A172 (cell line): ENCODE measurements at places on chromosomes 11 and 22. TPM values are rescaled to one million over a fixed set of nuclear protein-coding genes. Genes with fewer than 3 reads are reported as not detected.

GRCh38 chr11:64245401-64245796 lies 1.3 kb downstream of the PPP1R14B start:
- DNase-seq, result peak; percentile 55

GRCh38 chr11:70402016-70402415 lies 3.7 kb downstream of the CTTN start:
- no peak for DNase-seq

GRCh38 chr11:4606231-4607015 lies 1.6 kb downstream of the TRIM68 start:
- DNase-seq, result peak; percentile 15

DNA sequence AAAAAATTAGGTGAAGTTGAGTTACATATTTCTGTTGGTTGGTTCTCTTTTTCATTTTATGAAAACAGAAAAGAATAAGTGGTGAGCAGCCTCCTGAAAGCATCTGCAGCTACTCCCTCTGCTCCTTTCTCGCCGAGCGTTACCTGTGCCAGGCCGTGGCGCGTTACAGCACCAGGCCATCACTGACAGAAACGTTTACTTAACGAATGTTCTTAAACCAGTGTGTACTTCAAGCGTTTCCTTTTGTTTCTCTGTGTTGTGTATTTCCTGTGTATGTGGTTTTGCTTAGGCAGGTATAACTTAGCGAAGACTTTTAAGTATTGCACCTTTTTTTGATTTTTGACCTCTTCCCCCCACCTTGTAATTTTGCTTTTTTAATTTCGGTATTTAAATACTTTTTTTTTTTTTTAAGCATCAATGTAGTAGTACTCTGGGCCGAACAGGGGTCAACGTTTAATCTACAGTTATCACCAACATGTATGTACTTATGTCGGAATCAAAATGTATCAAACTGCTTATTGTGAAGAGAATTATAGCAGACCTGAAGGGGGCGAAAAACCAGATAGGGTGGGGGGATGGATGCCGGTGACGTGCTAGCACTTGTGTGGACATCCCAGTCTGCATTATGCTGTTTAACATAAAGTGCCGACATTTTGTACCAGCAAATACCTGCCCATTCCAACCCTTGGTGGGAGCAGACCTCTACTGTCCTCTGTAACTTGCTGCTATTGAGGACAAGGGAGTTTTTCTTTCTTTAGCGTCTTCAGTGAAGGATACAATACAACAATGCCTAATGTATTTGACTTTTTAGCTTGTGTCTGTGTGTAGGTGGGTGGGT lies 21.6 kb upstream of the ADSL start:
- no peak for DNase-seq

Gene ARHGAP8
- total RNA-seq, result not detected in 2 replicates

Gene OR6T1
- not detected in 2 replicates for total RNA-seq

- no peak for DNase-seq
Measured at GRCh38 chr11:10622957-10623791, 54.7 kb upstream of the LYVE1 start.

Gene EHD1
- 81.4 and 117 TPM in 2 replicates for total RNA-seq

Gene F2
- not detected in 2 replicates for total RNA-seq

DNA sequence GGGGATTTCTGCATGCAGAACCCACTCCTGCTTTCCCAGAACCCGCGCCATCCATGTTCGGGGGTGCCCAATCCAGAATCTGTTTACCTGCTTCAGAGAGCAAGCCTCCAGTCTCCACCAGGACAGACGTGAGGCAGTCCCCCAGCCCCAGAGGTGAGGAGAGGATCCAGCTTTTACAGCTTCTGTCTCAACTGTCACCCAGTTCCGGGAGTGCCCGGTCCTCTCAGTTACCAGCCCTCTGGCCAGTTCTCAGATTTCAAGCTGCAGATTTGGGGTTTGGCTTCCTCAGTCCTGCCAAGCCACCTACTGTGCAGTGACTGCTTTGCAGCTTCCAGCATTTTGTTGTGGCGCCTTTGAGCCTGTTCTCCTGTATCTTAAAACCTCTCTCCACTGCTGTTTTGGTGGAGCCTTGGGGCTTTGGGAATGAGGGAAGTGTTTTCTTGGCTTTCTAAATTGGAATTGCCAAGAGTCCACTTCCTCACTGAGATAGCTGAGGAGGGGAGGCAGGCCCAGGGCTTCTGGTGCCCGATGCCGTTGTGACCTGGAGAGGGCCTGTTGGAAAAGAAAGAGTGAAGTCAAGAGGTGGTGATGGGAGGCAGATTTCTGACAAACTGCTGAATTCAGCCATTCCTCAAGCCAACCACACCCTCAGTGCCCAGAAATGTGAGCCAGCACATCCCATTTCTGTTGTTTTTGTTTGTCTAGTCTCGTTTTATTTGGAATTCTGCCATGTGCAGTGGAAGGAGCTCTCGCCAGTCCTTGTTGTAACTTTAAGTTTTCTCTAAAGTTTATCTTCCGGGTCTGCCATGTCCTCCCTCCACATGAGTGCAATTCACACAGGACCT lies 513.4 kb downstream of the TBC1D22A start:
- DNase-seq, result no peak

GRCh38 chr11:93505703-93506102 lies 37.5 kb downstream of the SMCO4 start:
- DNase-seq, result no peak

Gene PDGFD
- total RNA-seq, result 14.4 and 15.8 TPM in 2 replicates

DNA sequence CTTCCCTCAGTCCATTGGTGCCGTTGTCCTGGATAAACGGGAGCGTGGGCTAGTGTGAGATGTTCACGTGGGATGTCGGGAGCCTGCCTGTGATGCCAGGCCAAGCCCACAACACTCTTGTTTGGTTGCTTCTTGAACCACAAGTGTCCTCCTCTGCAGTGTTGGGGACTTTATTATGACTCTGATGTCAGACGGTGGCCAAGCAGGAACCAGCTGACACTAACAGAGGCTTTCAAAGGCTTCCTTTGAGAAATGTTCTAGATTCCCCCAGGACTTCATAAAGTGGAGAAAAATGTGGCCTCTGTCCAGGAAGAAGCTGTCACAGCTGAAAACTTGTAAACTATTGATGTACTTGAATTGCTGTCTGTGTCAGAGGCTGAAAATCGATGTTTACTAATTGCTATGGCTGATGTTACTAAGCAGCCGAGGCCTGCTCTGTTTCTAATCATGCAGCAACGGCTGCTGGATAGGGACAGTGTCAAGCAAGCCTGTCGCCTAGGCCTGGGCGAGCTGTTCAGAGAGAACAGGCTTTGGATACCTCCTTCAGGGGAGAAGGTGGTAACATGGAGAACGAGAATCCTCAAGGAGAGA lies 131.7 kb downstream of the TBC1D22A start:
- DNase-seq, result no peak

DNA sequence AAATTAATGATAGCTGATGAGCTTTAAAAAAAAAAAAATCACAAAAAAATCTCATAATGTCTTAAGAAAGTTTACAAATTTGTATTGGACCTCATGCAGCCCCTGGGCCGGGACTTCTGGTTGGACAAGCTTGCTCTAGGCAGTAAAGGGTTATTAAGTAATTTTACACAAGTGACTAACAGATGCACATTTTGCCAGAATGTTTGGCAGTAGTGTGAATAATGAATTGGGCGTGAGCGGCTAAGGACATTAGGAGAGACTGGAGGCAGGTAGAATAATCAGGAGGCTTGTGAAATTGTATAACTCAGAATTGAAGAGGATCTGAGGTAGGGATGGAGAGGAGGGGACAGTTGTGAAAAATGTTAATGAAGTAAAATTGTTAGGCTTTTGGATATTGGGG lies 77.4 kb downstream of the HIPK3 start:
- DNase-seq, result no peak

DNA sequence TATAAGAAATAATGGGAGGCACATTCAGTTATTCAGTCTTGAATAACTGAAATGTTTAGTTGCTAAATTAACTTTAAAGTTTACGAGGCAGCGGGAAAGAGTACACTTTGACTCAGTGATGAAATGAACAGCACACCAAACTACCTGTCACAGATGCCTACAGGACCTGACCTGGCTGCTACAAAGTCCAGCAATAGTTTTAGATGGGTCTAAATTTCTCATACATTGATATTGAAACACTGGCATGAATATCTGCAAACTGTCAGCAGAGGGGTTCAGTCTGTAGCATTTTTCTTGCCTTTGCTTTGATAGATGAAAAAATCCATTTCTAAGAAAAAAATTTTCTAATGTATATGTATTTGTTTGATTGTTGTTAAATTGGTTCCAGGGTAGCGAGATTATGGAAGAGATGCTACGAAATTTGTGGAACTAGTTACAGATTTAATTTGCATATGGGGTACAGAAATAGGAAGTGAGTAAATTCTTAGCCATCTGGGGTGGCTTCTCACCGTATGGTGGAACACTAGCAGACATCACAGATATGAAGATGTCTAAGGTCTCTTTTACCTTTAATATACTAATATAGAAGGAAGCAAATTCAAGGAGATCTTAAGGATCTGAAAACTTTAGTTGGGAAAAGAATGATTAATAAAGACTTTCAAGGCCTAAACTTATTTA lies 20.8 kb upstream of the GAB2 start:
- no peak for DNase-seq

DNA sequence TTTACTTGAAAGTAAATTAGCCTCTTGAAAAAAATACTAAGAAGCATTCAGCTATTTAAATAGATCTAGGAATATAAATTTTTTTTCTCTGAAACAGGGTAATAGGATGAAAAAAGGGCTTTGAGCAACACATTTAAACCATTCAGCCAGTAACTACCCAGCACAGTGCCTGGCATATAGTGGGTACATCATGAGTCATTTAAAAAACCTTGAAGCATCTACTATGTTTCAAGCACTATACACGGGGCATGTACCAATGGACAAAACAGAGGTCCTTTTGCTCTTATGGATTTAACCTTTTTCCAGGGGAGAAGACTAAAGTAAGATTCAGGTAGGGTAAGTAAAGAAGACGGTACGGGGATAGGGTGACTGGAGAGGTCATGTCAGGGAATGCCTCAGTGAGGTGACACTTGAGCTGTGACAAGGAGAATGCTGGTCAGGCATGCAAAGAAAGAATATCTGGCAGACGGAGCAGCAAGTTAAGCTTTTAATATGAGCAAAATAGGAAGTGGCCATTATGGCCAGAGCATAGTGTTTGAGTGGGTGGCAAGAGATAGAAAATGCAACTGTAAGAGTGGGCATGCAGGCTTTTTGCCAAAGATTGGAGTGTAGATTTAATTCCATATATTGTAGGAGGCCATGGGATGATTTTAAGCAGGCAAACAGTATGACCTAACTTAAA lies 101.1 kb downstream of the HIPK3 start:
- no peak for DNase-seq

Gene ACAD8
- 7.5 and 8.0 TPM in 2 replicates for total RNA-seq

Gene MS4A6E
- total RNA-seq, result not detected in 2 replicates

Gene MOGAT2
- 0.07 TPM in 1 of 2 replicates, not detected in the other for total RNA-seq

GRCh38 chr22:50675553-50676179 lies 3.0 kb downstream of the SHANK3 start:
- DNase-seq, result no peak

DNA sequence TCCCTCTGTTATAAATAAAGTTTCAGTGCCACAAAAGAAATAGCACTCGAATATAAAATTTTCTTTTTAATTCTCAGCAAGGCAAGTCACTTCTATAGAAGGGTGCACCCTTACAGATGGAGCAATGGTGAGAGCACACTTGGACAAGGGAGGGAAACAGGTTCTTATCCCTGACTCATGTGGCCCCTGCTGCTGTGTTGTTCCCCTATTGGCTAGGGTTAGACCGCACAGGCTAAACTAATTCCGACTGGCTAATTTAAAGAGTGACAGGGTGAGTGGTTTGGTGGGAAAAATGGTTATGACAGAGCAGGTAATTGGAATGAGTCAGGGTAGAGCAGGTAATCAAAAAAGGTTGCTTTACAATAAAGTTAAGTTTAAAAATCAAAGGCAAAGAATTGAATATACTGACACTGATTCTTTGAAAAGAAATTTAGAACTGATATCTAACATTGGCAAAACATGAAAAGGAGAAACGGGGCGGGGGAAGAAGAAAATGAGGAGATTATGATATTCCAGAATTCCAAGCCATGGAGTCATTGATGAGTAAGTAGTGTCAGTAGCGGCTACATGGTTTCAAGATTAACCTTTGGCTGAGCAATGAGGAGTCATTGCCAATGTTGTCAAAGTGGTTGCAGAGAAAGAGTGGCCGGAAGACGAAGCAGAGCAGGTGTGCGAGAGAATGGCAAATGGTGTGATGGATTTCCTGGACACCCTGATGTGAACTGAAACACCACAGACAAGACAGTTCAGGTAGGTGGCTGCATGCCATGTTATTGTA lies 48.4 kb upstream of the MRGPRX1 start:
- peak; percentile 32 for DNase-seq

GRCh38 chr11:43941257-43941994 lies 1.0 kb upstream of the C11orf96 start:
- DNase-seq, result no peak

DNA sequence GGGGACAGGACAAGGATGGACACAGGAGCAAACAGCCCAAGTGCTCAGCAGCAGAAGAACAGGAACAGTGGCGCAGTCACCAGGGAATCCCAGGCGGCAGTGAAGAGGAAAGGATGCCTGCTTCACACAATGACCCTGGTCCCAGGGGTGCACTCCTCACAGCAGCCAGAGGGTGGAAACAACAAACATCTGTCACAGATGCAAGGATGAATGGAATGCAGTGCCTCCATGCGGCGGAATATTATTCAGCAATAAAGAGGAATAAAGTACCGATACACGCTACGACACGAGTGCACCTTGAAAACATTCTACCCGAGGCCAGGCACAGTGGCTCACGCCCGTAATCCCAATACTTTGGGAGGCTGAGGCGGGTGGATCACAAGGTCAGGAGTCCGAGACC lies 12.7 kb downstream of the CSNK1E start:
- no peak for DNase-seq

GRCh38 chr11:112525270-112525669 lies 264.6 kb upstream of the PLET1 start:
- no peak for DNase-seq

Gene SEC14L6
- total RNA-seq, result not detected in 2 replicates

DNA sequence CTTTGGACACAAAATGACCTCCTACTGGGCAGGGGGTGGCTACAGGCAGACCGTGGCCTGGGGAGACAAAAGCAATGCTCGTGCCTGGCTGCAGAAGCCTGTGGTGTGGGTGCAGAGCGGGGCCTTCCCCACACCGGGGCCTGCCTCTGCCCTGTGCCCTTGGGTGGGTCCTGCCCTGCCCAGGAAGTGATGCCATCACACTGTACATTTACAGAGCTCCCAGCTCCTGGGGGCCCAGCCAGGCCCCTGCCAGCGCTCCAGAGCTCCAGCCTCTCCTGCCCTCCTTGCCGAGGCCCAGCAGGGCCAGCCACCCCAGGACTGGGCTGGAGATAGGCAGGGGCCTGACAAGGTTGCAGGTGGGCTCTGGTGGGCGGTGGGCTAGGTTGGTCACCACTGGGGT lies 40.1 kb downstream of the MUC5B start:
- DNase-seq, result no peak

GRCh38 chr11:61058583-61059259 lies 43.6 kb upstream of the CD5 start:
- DNase-seq, result no peak

- no peak for DNase-seq
Measured at GRCh38 chr11:3996651-3997050, 97.9 kb upstream of the RRM1 start.

Gene SERHL2
- total RNA-seq, result not detected in 2 replicates
